ENCODE measurements at places on chromosomes 4 and X. TPM values are rescaled to one million over a fixed set of nuclear protein-coding genes. Genes with fewer than 3 reads are reported as not detected.

The RAB41 gene
- not detected for total RNA-seq

The SPIN2A gene
- total RNA-seq, result not detected

The NDST3 gene
- total RNA-seq, result 0.25 TPM

The FANCB gene
- total RNA-seq, result 1.2 TPM

The CXCL8 gene
- total RNA-seq, result not detected

The MID2 gene
- 61.3 TPM for total RNA-seq

The SLC49A3 gene
- 33.8 TPM for total RNA-seq

The NXF2 gene
- total RNA-seq, result not detected

The ETNPPL gene
- not detected for total RNA-seq

The MAGEA11 gene
- not detected for total RNA-seq

The LARP7 gene
- 28.8 TPM for total RNA-seq

The SYP gene
- 0.88 TPM for total RNA-seq

The GPR78 gene
- not detected for total RNA-seq

The TACC3 gene
- total RNA-seq, result 10.0 TPM

The CCDC149 gene
- total RNA-seq, result 6.2 TPM

The CLDN34 gene
- not detected for total RNA-seq

The NLGN4X gene
- total RNA-seq, result 0.17 TPM

The SMARCAD1 gene
- total RNA-seq, result 35.7 TPM

The WDR17 gene
- not detected for total RNA-seq

The PRRG3 gene
- total RNA-seq, result 0.52 TPM

The CD38 gene
- 0.08 TPM for total RNA-seq

The GNL3L gene
- 25.8 TPM for total RNA-seq

The NXF2B gene
- total RNA-seq, result not detected

The EGF gene
- total RNA-seq, result 2.9 TPM

The BEX4 gene
- 15.1 TPM for total RNA-seq

The CLNK gene
- total RNA-seq, result 0.45 TPM

The ARHGAP6 gene
- 3.3 TPM for total RNA-seq

The SUPT20HL1 gene
- total RNA-seq, result not detected

The TLR1 gene
- 4.4 TPM for total RNA-seq

The F8A2 gene
- 10.3 TPM for total RNA-seq

The CWH43 gene
- total RNA-seq, result 43.9 TPM

The ANOS1 gene
- total RNA-seq, result 7.0 TPM

The REPS2 gene
- total RNA-seq, result 9.3 TPM

The CT47A1 gene
- not detected for total RNA-seq

The NALF2 gene
- not detected for total RNA-seq

The GSX2 gene
- total RNA-seq, result 0.81 TPM
